ENCODE measurements at places on chromosomes 4 and X. TPM values are rescaled to one million over a fixed set of nuclear protein-coding genes. Genes with fewer than 3 reads are reported as not detected.

GRCh38 chrX:16466640-16467432, 183.1 kb upstream of the S100G start:
- no peak for DNase-seq

DNA sequence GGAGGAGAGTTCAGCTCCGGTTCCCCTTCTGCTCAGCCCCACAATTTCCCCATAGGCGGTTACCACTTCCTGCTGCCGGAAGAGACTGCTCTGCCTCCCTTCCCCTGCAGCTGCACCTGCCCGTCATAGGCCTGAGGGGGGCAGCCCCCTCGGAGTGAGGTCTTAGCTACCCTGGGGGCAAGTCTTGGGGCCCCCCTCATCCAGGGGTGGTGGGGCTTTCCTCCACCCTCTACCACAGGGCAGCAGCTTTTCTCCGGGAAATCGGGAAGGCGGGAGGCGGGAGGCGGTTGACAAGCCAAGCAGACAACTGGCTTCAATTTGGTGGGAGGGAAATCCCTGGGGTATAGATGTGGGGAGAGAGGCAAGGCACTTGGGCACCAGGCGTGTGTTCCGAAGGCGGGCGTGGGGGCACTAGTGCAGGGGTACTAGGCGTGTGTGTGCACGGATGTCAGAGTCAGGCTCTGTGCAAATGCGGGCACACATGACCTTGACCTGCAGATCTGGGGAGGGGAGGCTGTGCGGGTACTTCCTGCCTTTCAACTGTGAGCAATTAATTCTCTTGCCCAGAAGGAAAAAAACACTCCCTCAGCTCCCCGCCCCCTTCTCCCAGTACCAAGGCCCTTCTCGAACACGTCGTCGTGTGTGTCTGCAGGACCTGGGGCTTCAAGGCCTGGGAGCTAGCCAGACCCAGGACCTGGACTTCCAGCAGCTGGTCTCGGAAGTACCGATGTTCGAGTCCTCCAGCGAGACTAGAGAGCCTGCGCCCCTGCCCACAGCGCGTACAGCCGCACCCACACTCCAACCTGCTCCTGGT, 1.0 kb upstream of the ARHGAP4 start:
- peak; percentile 66 for DNase-seq

- DNase-seq: no peak
These were observed 211.2 kb downstream of the NSUN7 start for GRCh38 chr4:40960941-40961340.

GRCh38 chr4:25258980-25259578, 25.2 kb downstream of the PI4K2B start:
- no peak for DNase-seq

- DNase-seq: no peak
These were observed 45.6 kb downstream of the WDR19 start for GRCh38 chr4:39227906-39228305.

GRCh38 chr4:102420563-102421398, 75.5 kb upstream of the SLC39A8 start:
- DNase-seq: no peak

DNA sequence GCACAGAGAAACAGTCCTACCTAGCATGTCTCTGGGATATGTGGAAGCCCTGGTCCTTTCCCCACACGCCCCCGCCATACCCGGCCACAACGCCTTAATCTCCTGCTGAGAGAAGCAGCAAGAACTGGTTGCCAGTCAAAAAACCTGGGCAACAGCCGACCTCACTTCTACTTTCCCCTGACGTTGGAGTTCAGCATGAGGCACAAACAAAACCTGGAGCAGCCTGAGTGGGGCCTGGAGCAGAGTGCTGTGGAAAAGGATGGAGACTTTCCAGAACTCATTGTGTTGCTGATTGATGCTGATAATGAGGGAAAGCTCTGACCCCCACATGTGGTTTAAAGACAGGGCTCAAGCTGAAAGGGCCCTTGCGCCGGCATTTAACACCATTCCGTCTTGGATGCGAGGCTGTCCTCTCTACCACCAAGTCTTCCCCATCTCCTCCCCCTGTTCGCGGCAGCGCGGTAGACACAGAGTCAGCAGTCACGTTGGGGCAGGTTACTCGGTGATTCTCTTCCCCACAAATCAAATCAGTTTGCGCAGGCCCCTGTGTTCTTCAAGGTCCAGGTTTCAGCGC, 666 bp downstream of the CCDC158 start:
- no peak for DNase-seq

Gene KCNE5
- total RNA-seq: 0.26 TPM

DNA sequence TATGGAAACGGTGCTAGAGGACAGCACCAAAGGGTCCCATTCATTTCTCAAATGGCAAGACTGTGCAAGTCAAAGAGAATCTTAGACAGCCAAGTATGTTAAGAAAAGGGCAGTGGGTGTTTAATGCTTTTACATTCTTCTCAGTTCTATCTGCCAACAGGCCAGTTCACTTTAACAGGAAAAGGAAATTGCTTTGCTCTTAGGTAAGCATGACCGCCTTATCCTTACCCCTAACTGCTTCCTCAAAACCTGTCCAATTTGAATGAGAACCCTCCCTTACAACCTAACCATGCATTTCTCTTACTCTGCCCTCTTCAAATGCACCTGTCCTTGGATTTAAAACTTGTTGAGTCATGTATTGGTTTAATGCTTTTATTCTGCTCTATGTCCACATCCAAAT, 44.5 kb upstream of the BLTP1 start:
- DNase-seq: no peak

Gene NPFFR2
- 0.60 TPM for total RNA-seq

Gene ANKRD50
- 49.0 TPM for total RNA-seq

Gene RS1
- not detected for total RNA-seq

Measured in ureter (tissue), 1 donor.